NCI-H460 (cell line): ENCODE measurements at places on chromosomes 12 and 14. TPM values are rescaled to one million over a fixed set of nuclear protein-coding genes. Genes with fewer than 3 reads are reported as not detected.

LRRC43 gene
- total RNA-seq: not detected in 2 replicates

CAPZA3 gene
- not detected in 2 replicates for total RNA-seq

ANG gene
- total RNA-seq: 12.5 and 14.7 TPM in 2 replicates

DNA sequence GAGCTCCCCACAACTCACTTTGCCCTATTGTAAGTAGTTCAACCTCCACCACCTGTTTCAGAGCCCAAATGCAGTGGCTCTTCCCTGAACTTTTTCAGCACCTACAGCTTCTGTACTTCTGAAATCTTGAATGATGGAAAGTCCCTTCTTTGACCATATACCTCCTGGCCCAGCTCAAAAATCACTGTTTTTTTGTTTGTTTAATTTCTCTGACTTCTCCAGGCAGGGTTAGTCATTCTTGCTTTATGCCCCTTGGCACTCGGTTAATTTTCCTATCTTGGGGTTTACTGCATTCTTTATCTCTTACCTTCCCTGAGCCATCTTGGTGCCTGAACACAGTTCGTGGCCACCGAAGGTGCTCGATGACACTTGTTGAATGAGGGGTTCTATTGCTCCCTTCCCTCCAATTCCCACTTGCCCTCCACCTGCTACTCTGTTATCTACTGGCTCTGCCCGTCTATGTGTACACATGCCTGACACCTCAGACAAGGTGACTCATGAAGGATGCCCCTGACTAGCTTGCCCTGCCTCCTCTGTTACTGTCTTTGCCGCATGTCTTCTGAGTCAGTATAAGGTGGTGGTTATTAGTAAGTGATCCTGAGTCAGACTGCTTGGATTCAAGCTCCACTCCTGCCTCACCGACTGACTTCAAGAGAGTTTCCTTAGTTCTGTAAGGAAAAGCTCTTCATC, 4.4 kb downstream of the AMHR2 start:
- no peak for DNase-seq

- no peak for DNase-seq
Measured at GRCh38 chr12:82857911-82858533, 171.3 kb downstream of the TMTC2 start.

DNA sequence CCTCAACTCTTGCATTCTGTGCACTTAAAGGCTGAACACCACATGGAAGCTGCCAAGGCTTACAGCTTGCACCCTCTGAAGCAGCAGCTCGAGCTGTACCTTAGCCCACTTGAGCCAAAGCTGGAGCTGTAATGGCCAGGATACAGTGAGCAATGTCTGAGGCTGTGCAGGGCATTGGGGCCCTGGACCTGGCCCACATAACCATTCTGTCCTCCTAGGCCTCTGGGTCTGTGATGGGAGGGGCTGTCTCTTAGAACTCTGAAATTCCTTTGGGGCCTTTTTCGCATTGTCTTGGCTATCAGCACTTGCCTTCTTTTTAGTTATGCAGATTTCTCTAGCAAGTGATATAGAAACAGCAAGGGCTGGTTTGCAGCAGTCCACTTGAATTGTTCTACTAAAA, 303.8 kb upstream of the CLEC14A start:
- DNase-seq: no peak

GRCh38 chr14:68111853-68112270, 292.3 kb downstream of the RAD51B start:
- no peak for DNase-seq

- DNase-seq: no peak
Measured at GRCh38 chr14:71996610-71997009, 64.4 kb downstream of the RGS6 start.

DNA sequence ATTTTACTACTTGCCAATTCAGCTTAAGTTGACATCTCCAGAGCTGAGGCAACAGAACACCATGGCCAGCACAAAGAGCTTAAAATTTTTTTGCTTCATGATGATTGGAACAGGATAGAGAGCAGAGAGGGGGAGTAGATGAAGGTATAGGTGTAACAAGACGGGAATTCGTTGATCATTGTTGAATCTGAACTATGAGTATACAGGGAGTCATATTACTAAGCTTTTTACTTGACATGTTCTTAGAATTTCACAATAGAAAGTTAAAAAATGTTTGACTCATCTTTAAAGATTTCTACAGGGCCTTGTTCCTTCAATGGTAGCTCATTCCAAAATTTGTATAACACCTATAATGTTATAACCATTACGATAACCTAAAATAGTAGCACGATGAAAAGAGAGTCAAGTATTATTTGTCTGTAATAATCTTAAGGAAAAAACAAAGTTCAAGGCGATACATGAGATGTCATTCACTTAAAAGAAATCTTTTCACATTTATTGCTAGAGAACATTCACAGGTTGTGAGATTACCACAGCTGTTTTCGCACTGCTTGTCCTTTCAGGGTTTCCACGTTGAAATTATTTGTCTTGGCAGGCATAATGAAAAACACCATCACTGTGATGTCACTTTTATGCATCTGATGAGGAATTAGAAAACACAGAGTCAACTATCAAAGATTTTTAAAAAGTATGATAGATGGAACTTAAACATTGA, 33.9 kb downstream of the SPX start:
- peak; percentile 67 for DNase-seq

DNA sequence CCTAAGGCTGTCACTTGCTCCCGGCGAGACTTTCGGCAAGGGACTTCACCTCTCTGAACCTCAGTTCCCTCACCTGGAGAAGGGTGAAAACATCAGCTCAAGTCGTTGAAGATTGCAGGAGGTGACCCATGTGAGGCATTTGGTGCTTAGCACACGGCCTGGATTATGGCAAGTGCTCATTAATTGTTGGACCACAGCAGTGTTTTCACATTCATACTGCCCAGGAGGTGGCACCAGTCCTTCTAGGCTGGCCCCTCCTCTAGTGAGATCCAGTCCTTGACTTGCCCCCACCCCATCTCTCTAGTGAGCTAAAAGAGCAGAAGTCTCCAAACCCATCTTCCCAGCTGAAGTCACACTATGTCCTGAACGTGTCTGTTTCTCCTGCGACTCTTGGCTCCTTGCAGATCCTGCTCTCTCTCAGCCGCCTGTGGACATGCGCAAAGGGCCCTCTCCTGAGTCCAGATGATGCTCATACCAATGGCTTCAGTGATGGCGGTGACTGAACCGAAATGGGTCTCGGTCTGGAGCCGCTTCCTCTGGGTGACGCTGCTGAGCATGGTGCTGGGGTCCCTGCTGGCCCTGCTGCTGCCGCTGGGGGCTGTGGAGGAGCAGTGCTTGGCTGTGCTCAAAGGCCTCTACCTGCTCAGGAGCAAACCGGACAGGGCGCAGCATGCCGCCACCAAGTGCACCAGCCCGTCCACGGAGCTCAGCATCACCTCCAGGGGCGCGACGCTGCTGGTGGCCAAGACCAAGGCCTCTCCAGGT, 1.6 kb downstream of the FICD start:
- DNase-seq: no peak
